ENCODE measurements at places on chromosomes 4 and X. TPM values are rescaled to one million over a fixed set of nuclear protein-coding genes. Genes with fewer than 3 reads are reported as not detected.

GRCh38 chr4:140220058-140220457, 66.1 kb upstream of the MAML3 start:
- DNase-seq = no peak

YIPF7 gene
- not detected for total RNA-seq

- DNase-seq = no peak
Measured at GRCh38 chr4:136395212-136395722, 1137.0 kb downstream of the PCDH18 start.

GRCh38 chr4:12487000-12487399, 997.1 kb downstream of the RAB28 start:
- no peak for DNase-seq

GRCh38 chr4:120838784-120839183, 83.7 kb downstream of the PRDM5 start:
- DNase-seq = no peak

DNA sequence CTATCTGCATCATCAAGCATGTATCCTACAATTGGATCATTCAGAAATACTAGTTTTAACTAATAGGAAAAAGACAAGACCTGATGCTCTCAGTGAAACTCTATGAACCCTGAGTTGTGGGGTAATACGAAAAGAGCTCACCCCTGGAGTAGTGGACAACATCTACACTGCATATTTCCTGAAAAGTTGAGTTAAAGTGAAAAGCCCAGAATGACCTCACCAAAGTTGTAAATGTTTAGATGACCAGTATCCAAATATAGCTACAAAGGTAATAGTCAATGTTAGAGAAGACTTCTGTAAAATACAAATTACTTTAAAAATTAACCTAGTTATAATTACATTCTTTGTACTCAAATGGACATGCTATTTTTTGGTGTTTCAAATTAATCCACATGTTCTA, 52.8 kb upstream of the SRPX start:
- no peak for DNase-seq

DNA sequence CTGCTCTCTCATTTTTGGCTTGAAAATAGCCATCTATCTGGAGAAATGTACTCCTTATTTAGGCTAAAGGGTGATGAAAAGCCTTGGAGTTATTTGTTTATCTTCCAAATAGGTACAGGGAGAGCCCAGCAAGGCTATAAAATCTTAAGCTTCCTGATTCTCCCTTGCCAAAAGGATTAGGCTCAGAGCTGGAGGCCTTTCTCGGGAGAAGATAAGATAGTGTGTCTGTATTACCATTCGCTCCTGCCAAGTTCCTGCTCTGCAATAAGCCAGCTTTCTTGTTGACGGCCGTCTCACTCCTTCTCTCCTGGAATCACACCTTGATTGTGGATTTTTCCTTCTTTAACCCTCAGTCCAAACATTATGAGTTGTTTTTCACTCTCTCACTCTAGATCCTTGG, 171.8 kb upstream of the TTC29 start:
- no peak for DNase-seq

- DNase-seq = no peak
Measured at GRCh38 chr4:87075876-87076275, 141.1 kb downstream of the AFF1 start.

GRCh38 chrX:13125188-13125587, 80.8 kb upstream of the FAM9C start:
- no peak for DNase-seq

DNA sequence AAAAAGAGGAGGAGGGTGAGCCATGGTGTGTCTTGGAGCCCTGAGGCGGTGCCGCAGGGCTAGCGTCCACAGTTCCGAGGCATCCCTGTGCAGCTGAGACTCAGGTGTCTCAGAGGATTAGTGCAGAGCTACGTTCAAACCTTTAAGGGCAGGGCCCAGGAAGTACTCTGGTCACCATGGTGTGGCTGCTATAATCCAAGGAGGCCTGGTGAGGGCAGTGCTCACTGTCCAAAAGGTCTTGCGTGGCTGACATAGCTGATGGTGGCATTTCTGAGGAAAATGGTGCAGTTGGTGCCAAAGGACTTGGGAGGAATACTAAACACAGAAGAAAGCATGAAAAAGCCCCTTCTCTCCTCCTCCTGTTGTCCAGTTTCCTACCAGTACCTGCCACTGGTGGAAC, 146.9 kb downstream of the DCHS2 start:
- DNase-seq = no peak

DNA sequence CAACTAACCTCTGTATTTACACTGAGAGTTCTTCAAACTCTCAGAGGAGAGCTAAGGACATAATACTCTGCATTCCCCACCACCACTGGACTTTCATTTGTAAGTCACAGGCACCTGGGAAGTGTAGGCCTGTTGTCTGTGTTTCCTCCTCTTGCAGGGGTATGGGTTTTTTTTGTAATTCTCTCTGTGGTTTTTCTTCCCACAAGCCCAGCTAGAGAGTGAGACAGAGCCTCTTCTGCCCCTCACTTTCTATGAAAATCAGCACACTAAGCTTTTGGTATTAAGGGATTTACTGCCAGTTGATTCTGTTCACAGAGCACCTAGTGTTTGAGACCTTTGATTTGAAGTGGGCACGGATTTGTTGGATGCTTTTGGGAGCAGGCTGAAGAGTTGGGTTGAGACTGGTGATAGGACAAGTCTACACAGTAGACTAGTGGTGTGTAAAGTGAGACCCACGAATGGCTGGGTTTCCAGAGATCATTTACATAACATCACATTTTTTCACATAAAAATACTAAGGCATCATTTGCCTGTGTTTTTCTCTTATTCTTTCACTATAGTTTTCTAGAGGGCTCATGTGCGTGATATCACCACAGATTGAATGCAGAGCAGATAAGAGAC, 28.9 kb upstream of the WDR17 start:
- DNase-seq = no peak

- DNase-seq = no peak
Measured at GRCh38 chr4:76000279-76000678, 7.0 kb downstream of the CXCL9 start.

DNA sequence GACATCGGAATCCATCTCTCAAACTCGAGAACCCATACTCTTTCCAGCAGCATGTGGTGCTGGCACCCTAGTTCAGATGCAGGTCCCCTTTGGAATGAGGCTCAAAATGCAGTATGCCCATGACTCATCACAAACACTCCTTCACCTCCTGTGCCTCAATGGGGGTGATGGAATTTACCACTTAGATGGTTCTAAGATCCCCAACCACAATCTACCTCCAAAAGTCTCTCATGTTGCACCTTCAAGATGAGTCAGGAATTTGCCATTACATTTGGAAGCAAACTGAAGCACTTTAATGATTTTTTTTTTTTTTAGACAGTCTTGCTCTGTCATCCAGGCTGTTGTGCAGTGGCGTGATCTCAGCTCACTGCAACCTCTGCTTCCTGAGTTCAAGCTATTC, 8.5 kb upstream of the MID1 start:
- DNase-seq = no peak
